ENCODE measurements at places on chromosomes 6 and 20.

DNA sequence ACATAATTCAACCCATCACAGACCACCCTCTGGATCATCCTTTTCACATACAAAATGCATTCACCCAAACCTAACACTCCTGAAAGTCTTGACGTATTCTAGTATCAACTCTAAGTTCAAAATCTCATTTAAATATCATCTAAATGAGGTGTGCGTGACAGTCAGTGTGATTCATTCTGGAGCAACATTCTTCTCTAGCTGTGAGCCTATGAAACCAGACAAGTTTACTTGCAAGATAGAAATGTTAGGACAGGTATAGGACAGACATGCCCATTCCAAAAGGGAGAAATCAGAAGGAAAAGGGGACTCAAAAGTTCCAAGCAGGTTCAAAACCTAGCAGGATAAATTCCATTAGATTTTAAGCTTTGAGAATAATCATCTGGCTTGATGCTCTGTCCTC lies 329.7 kb downstream of the CD83 start:
- peak; percentile 52 for DNase-seq

- DNase-seq, result no peak
Measured at GRCh38 chr6:82085701-82086100, 161.8 kb downstream of the IBTK start.

DNA sequence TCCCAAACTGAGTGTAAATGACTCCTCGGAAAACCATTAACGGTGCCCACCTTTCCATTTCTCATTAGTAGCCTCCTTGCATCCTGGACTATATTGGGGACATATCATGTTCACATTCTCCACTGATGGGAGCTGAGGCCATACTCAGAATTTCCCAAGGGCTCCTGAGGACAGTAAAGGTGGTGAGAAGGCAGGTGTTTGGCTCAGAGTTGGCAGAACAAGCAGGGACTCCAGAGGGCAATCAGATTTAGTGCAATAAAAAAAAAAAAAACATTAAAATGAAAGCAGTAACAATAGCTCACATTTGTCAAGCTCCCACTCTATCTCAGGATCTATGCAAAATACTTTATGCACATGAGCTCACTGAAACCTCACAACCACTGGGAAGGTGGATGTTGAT lies 401.4 kb downstream of the MAFB start:
- DNase-seq, result no peak

DNA sequence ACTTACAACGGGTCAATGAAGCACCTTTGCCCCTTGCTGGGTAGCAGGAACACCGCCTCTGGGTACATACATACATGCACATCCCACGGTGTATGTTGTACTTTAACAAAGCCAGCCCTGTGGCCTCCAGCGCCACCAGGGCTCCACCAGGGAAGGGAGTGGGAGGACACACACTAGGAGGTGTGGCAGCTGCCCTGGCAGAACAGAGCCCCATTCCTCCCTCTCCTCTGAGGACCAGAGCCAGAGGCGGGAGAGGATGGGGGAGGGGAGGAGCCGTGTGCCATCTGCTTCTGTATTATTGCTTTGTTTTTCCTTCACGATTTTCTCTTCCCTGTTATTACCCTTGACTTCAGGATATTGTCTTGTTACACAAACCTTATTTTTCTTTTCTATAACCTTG lies 105.8 kb upstream of the TRAF3IP2 start:
- DNase-seq, result no peak

DNA sequence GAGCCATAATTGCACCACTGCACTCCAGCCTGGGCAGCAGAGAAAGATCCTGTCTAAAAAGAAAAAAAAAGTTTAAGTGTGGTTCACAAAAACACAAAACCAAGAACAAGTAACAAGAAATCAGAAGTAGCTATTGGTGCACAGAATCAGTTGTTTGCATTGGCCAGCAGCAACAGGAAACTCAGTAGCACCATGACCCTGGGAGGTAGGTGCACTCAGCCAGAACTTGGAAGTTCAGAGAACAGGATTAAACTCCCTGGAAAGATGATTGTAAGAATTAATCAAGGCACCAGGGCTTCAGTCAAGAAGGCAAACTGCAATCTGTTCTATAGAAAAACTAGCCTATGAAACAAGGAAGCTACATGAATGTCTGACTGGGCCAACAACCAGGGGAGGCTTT lies 267.9 kb downstream of the COL12A1 start:
- no peak for DNase-seq

- no peak for DNase-seq
Measured at GRCh38 chr6:2197984-2198383, 47.4 kb downstream of the GMDS start.

Data from trophoblast cell (in vitro differentiated cells and primary cell).